ENCODE measurements at places on chromosomes 5 and 9. TPM values are rescaled to one million over a fixed set of nuclear protein-coding genes. Genes with fewer than 3 reads are reported as not detected.

The PCDHB12 gene
- 0.76 TPM for total RNA-seq

The EXOSC3 gene
- total RNA-seq = 22.7 TPM

The MYOT gene
- not detected for total RNA-seq

The SLC45A2 gene
- total RNA-seq = 0.10 TPM

The SCGB3A2 gene
- not detected for total RNA-seq

The FRMPD1 gene
- total RNA-seq = not detected

The ENTR1 gene
- 36.5 TPM for total RNA-seq

The HSPB3 gene
- not detected for total RNA-seq

The GPRIN1 gene
- 11.4 TPM for total RNA-seq

The MROH2B gene
- total RNA-seq = not detected

The CD14 gene
- not detected for total RNA-seq

The SNX30 gene
- 10.1 TPM for total RNA-seq

The CBY3 gene
- total RNA-seq = not detected

The ZNF300 gene
- total RNA-seq = 5.3 TPM

Data from vein endothelial cell (primary cell).